ENCODE measurements at places on chromosomes 5 and 9.

- DNase-seq = no peak
These were observed 85.2 kb downstream of the ANKRD33B start for GRCh38 chr5:10648806-10649665.

DNA sequence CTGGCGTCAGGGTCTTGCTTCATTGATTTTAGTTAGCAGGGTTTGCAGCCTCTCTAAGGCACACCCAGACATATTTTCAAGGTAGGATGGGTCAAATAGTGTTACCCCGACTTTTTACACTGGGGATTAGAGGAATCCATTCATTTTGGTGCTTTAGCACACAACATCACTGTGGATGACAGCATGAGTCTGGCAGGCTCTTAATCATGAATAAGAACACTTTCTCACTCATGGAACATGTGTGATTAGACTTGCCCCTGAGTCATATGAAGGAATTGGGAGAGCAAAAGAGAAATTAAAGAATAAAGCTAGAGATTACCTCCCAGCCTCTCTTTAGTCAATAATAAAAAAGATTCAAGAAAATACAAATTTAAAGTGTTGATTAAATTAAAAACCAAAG is 175.6 kb downstream of the SEMA5A start:
- no peak for DNase-seq

GRCh38 chr5:142816531-142817430 is 46.6 kb downstream of the ARHGAP26 start:
- DNase-seq = no peak

- no peak for DNase-seq
These were observed 23.2 kb upstream of the AUH start for GRCh38 chr9:91384954-91385353.

DNA sequence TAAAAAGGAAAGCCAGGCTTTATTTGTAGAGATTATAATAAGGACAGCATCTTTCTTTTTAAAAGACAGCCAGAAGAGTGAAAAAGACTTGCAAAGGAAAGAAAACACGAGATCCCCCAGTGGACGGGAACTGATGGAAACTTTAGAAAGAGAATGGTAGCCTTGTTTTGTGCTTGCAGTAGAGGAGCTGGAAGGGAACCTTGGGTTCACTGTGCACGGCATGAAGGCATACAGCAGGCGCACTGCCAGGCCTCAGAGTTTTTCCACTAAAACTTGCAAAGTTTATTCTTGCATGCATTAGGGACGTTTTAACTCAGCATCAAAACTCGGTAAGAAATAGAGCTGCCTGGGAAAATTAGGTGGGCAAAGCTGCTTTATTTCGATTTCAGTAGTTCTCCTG is 248.6 kb downstream of the IRX1 start:
- no peak for DNase-seq

- peak; percentile 20 for DNase-seq
These were observed 62.7 kb downstream of the PCSK5 start for GRCh38 chr9:75953218-75953617.

DNA sequence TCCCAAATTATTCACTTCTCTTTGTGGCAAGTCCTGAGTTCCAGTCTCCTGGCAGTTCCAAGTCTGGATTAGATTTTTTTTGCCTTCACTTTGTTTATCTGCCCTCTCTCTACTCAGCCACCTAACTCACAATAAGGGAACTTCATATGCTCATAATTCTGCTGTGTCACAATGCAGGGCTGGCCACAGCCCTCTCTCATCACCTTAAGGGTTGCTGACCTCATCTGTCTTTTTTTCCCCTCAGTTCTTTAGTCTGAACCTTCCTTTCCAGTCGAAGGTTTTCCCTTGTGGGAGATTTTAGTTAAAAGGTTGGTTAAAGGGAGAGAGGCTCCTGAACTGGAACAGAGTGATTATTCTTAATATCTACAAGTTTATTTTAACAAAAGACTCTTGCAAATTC is 4.1 kb downstream of the BAG1 start:
- DNase-seq = no peak

DNA sequence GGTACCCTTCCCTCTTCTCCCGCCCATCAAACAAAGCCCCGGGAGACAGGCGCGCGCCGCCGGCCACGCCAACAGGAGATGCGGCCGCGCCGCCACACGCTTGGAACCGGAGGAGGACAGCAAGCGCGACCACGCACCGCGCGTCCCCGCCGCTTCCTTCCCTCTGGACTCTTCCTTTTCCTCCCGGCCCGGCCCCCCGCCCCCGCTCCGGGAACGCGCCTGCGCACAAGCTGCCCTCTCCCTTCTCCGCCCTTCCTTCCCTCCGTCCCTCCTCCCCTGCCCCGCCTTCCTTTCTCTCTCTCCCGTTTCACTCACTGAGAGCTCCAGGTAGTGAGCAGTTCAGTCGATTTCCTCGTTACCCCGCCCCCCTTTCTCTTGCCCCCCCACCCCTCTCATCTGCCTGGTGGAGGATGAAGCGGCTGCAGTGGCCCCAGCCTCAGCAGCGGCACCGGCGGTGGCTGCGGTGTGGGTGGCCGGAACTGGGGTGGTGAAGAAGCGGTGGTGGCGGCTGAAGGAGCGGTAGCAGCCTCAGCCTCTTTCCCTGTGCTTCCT is at the start of gene RASA1:
Gene RASA1, plus strand, starts transcription at position 310 of the 552 bp plus-strand sequence. CDS start 569 bp downstream, outside the sequence.
- peak; percentile 89 for DNase-seq

DNA sequence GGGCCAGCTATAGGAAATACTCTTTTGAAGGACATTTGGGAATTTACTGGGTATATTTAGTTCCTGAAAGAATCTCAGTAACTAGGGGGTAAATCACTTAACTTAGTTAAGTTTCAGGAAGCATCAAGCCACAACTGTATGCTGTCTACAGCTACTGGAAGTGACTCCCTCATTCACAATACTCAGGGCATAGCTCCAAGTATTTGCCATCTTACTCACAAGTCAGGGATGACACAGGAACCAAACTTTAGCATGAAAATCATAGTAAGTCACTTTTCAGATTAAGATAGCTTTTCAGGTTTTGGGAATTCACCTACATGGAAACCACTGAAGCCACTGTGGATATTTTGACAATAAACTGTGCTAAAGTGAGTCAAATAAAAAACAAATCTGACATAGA is 242.4 kb upstream of the ATP10B start:
- DNase-seq = no peak

DNA sequence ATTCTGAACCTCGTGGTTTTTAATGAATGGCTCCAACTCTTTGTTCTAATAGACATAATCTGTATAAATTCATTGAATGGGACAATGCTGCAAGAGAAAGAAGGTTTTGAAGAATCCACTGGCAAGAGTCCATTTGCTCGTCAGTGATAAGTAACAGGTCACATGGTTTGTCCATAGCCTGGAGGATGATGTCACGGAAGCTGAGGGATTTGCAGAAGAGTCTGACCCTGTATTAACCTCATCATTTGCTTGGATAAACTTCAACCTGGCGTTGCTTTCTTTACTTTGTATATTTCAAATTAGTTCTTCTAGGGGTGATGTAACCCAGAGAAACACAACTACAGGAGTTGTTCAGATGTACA is 197.4 kb downstream of the GAS1 start:
- DNase-seq = no peak

- DNase-seq = no peak
These were observed 19.2 kb upstream of the HMGCS1 start for GRCh38 chr5:43332401-43332800.

DNA sequence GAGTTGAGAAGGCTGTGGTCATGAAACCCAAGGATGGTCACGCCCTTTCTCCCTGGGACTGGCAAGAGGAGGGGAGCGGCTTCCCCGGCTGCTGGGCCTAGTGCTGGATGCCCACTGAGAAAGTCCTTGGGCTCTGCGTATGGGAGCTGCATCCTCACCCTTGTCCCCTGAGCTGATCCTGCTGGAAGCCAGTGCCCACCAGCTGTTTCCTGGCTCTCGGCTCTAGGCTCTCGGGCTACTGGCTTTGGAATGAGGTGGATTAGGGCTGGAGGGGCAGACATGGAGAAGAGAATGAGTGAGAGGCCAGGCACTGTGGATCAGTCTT is 149.3 kb upstream of the PPP1R26 start:
- DNase-seq = no peak

DNA sequence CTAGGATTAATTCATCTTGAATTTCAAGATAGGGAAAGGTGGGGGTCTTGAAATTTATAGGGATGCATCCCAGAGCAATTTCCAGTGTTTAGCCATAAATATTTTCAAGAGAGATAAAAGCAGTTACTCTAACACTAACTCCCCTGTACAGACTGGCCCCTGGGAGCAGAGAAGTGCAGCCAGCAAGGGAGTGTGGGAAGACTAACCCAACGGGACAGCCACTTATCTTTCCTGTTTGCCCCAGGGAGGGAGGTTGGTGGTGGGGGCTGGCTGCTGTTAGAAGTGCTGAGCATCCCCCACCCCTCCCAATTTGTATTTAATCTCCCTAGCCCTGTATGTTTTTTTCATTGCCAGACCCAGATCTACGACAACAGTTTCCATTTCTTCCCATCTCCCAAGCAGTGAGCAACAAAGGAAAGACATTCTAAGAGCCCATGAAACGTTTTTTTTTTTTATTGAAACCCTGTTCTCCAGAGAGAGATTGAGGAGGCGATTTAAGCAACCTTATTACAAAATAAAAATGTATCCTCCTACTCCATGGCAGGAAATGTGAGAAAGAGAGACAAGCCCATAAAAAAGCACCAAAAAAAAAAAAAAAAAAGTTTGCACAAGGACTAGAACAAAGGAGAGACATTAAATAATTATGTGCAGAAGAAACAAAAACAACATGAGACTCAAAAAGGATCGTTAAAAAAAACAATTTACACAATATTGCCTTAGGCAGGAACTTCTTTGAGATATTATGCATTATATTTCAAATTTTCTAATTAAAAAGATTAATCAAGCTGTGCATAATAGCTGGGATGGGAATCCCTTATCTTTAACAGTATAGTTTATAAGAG is 343.4 kb downstream of the ARHGEF28 start:
- DNase-seq = peak; percentile 17

- no peak for DNase-seq
These were observed 201.5 kb upstream of the TUT7 start for GRCh38 chr9:86555661-86556060.

DNA sequence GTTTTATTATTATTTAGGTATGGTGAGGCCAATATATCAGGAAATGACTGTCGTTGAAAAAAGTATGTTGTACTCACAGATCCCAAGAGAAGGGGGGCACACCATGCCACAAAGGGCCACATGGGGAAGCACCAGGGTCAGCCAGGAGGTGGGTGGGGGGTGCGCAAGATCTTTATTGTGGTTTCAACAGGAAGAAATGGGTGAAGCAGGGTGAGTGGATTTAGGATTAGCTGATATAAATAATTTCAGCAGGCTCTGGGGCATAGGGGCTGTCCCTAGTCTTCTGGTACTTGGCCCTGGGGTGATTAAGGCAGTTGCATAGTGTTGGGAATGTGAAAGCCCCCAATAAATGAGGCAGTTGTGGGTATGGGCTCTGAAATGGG is 8.6 kb downstream of the PDCD1LG2 start:
- DNase-seq = no peak

- no peak for DNase-seq
These were observed 72.7 kb upstream of the ORM1 start for GRCh38 chr9:114250235-114250568.

DNA sequence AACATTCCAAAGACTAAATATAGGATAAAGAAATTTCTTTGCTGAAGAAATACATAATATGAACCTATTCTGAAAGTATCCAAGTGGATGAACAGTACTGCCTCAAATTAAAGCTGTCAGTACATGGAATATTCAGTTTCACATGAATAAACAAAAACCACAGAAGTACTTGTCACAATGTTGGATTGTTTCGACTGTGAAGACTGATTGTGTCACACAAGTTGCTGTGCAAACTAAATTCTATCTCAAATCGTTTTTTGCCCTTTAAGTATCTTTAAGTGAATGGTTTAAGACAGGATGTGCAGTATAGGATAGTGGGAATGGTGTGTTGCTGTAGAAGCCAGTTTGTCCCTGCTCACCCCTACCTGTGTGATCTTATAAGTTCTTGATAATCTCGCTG is 137.4 kb upstream of the OTULINL start:
- DNase-seq = no peak

DNA sequence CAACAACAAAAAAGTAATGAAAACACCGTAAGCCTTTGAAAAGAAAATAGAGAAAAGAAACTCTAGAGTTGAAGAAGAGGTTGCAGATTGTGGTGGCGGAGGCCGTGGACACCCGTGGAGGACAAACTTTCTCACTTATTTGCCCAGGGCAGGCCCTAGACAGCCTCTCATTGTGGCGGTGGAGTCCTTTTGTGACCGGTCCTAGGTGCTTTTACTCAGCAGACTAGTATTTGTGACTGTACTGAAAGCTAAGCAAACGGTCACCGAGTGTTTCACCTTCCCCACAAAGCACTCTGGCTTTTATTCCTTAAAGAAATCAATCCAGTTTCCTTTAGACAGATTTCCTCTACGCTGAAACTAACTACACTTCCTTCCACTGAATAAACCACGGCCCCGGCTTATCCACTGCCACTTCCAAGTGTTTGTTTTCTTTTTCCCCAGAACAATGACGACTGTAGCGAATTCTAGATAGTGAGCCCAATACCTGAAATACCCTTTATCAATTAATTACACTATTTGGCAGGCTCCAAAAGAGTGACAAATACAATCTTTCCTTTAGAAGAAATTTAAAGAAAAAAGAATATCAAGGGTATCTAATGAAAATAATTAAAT is 210.2 kb upstream of the TARS1 start:
- DNase-seq = no peak

DNA sequence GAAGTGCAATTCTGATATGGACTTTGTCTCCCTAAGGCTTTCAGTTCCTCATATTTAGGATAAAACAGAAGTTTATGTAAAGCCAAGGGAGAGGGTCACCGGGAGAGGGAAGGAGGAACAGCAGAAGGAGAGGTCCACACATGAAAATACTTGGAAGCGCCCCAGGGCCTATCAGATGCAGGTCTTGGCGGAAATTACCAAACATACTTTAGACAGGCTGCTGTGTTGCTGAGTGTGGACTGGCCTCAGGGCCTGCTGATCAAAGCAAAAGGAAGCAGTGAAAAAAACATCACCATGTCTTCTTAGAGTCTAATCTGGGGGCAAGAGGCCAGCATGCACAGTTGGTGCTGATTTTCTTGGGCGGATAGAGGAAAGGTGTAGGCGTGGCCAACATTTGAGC is 14.1 kb upstream of the NTRK2 start:
- DNase-seq = no peak

DNA sequence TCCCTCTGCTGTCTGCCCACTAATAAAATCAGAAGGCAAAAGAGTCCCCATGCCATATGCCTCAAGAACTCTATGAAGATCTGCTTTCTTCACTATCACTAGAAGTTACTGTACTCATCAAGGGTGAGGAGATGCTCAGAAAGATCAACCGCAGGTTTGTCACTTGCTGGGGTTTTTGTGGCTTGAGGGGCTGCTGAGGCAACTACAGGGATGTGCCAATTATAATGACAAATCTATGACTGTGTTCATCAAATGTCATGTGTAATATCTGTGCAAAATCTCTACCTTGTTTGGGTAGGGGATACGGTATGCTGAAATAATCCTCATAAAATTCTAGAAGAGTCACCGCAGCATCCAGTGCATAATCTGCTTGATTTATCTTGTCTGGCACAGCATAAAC is 13.0 kb downstream of the ERAP1 start:
- no peak for DNase-seq

GRCh38 chr9:137454597-137455358 is 4.4 kb downstream of the NSMF start:
- DNase-seq = no peak

- DNase-seq = no peak
These were observed 26.8 kb downstream of the KLF9 start for GRCh38 chr9:70387663-70388062.

GRCh38 chr9:125580701-125581286 is 126.2 kb downstream of the MAPKAP1 start:
- no peak for DNase-seq

GRCh38 chr5:157213527-157214243 is 33.0 kb downstream of the ITK start:
- DNase-seq = no peak

- no peak for DNase-seq
These were observed 673.1 kb upstream of the KLF4 start for GRCh38 chr9:108162664-108163063.
